Cardiac septum (tissue), 1 donor: ENCODE measurements at places on chromosomes 5 and 9.

- no peak for DNase-seq
These were observed 12.5 kb downstream of the COMMD10 start for GRCh38 chr5:116097301-116097700.

DNA sequence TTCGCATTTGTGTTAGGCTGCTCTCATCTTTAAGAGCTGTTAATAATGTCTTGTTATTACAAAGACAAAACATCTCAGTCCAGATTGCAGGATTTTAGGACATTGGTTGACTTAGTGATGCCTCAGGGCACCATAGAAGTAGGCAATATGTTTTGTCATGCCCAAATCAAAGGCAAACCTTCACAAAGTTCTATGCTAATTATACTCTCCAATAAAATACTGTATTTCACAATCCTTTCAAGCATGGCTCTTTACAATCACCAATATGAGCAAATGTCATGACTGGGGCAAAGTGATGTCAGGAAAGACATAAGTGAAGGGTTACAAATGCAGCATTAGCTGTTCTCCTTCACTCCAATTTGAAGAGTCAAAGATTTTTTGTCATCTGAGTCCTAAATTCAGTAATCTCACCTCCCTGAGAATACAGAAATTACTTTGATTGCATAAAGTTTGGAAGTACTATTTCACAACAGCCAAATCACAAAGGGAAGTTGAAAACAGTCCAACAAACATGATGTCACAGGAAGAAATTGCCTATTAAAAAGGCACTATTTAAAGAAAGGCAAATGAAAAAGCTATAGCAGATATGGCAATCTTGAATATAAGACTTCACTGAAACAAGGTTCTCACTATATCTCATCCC, 303.2 kb downstream of the PRR16 start:
- DNase-seq = no peak

DNA sequence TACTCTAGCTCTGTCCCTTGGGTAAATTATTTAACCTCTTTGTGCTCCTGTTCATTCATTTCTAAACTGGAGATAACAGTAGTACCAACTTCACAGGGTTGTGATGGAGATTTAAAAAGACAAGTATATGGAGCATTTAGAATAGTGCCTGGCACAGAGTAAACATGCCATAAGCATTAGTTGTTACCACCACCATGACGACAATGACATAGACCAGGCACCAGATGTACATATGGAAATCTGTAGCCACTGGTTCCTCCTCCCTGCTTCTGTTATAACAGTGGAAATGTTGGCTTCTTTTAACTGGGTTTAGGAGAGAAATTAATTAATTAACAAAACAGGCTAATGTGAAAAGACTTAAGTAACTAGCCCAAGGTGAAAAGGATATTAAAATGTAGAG, 217.5 kb downstream of the DENND1A start:
- DNase-seq = no peak

- no peak for DNase-seq
These were observed 13.1 kb downstream of the ZNF608 start for GRCh38 chr5:124733329-124733650.

DNA sequence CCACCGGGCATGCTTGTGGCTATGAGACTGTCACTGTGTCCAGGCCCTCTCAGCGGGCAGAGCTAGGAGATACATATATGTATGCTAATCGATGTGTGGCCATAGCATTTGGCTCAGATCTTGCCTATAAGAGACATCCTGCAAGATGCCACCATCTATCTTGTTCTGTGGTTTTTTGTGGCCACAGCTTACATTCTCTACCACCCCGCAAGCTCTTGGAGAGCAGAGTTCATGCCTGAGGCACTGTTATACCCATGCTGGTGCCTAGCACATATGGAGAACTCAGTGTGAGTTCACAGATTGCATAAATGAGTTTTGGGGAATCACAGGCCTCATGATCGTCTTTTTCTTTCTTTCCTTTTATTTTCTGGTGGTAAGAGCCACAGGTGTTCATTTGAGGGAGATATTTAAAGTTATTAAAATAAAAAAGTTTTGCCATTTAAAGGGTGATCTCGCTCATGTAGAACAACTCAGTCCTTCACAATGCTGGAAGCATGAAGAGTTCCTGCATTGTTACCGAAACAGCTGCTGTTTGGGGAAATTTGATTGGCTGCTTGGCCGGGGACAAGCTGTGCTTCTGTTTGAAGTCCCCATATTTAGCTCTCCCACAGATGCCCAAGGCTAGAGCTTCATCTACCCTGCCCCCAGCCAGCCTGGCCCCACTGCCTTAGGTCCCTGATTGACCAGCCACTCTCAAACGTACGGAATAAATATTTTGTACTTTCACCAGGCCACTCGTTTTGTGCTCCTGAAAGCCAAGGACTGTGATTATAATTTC, 169.2 kb upstream of the MAP1B start:
- no peak for DNase-seq

DNA sequence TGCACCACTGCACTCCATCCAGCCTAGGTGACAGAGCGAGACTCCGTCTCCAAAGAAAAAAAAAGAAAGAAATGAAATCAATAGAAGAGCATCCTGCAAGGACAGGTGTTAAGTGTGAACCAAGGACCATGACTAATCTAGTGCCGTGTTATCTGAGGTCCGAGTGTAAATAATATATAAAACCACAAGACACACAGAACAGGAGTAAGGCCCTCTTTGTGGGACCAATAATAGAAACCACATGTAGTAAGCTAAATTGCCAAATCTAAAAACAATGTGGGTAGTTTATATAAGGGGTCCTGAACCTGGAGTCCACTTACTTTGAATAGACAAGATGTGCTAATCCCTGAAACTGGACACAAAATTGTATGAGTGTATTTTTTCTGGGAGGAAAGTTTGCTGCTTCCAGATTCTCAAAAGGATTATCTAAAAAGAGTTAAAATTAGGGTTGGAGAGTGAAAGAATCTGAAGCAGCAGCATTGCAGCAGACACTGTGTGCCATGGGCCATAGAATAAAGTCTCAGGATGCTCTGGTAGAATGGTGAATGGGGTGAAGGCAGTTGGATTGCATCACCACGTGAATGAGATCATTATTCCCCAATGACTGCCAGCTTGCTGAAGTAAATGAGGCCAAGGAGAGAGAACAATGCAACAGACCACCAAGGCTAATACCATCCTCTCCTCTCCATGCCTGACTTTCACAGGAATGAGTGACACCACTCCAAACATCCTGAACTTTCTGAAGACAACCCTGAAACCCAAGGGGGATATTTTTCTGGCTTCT, 222.7 kb downstream of the DCP2 start:
- DNase-seq = no peak

DNA sequence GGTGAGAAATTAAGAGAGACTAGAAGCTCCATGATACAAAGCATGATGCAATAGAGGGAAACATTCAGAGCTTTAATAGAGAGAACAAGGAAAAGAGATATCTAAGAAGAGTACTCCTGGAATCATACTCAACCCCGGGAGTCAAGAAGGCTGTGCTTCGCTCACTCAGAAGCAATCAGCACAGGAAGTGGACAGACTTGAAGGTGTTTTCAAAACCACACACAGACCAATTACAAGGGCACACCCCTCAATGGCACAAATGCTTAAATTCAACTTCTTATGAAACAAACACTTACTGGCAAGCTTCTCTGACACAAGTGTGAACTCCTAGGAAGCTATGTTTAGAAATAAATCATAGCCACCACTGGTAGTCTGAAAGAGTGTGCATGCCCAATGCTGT, 462.3 kb downstream of the GABRG2 start:
- no peak for DNase-seq
